Keratinocyte (primary cell): ENCODE measurements at places on chromosomes 4 and X.

- no peak for DNase-seq
Observed at GRCh38 chr4:108772402-108772801, 9.5 kb upstream of the ETNPPL start.

GRCh38 chr4:663046-663437, 11.0 kb downstream of the ATP5ME start:
- no peak for DNase-seq

DNA sequence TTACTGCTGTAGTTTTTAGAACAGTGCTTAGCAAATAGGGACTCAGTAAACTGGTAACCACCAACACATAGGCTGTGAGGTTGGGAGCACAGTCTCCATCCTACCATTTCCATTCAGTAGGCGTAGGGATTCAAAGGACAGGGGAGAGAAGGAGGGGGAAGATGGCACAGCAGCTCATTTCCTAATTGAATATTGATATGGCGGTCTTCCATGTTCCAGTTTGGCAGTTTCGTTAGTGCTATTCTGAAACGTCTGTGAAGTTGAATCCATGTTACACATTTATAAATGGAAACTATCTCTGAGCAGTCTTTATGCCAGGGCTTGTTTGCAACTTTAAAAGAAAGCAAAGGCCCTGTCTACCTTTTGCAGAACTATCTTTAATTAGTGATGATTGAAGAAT, 105.5 kb downstream of the PARM1 start:
- no peak for DNase-seq

- DNase-seq: no peak
Observed at GRCh38 chrX:152902502-152902820, 4.6 kb downstream of the ZNF185 start.

DNA sequence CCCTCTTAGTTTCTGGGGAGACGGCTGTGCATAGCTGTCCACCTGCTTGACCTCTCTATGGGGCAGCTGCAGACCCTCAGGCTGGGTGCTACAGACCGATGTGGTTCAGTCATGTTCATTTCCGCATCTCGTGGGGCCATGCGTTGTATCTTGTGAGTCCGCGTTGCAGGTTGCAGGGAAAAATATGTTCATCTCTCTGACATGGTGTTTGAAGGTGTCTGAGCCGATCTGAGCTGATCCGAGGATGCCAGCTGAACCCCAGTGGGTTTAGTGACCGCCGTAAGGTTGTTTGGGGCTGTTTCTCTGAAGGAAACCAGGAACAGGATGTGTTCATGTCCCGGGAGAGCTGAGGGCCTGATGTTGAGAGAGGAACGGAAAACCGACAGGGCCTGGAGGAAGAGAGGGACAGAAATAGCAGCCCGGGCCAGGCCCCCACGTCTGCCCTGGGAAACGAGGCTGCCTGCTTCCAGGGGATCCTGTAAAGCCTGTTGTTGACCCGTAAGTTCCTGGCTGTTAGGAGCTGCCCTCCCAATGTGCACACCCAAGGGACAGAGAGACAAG, 9.8 kb upstream of the P2RY8 start:
- no peak for DNase-seq

- DNase-seq: no peak
Observed at GRCh38 chrX:30888526-30889146, 418 bp downstream of the TAB3 start.

- no peak for DNase-seq
Observed at GRCh38 chr4:125267630-125268029, 47.1 kb upstream of the FAT4 start.

DNA sequence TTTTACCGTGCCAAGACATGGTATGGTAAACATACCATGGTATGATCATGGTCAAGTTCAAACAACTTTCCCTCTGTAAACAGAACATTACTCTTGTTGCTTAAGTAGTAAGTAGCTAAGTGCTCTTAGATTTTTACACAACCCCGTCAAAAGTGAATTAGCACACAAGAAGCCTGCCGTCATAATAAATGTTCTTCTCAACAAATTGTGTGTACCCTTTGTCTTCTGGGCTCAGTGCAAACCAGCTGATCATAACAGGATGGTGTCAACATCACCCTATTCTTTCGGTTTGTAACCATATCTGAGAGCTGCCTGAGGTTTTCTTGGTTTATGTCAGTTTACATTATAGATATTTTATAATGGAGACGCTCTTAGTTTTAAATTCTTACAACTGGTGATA, 28.8 kb downstream of the MSL3 start:
- no peak for DNase-seq

- DNase-seq: no peak
Observed at GRCh38 chrX:136880003-136880451, 498 bp downstream of the RBMX start.
